ENCODE measurements at places on chromosomes 12 and 14.

GRCh38 chr14:59439256-59439965 lies 25.8 kb downstream of the GPR135 start:
- DNase-seq: peak; percentile 68

DNA sequence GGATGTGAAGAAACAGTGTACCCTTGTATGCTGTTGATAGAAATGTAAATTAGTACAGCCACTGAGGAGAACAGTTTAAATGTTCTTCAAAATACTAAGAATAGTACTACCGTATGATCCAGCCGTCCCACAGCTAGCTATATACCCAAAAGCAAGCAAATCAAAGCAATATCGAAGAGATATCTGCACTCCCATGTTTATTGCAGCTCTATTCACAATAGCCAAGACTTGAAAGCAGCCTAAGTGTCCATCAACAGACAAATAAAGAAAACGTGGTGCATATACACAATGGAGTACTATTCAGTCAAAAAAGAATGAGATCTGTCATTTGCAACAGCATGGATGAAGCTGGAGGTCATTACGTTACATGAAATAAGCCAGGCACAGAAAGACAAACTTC lies 88.5 kb upstream of the SLC38A4 start:
- DNase-seq: no peak

DNA sequence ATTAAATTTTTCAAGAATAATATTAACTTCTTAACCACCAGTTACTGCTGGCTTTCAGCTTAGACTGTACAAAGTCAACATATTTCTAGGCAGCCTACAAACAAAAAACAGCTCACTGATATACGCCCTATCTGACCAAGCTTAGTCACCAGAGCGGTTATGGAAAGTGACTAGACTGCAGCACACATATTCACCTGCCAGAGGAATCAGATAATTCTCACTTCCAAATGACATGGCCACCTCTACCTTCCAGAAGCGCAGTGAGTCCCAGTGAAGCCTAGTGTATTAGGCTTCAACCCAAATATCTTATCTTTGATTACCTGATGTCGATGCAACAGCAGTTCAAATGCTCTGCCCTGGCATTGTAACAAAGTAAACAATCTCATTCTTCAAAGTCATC lies 8.5 kb downstream of the STXBP6 start:
- no peak for DNase-seq

- DNase-seq: no peak
These were observed 721.7 kb downstream of the GALC start for GRCh38 chr14:87271331-87271730.

DNA sequence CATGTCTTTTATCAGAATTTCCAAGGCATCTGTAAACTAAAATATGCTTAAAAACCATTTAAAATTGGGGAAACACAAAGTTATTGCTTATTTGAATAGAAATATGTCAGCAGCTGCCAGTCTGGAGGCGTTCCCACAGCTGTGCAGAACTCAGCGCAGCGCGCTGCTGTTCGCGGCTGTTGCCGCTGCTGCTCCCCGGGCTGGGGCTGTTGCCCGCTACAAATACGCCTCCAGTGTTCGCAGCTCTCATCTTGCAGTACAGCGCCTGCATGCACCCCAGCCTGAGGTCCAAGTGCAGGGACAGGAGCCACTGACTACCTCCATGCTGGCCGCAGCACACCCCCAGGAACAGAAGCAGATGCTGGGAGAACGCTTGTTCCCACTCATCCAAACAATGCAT lies 216.2 kb downstream of the SLC16A7 start:
- DNase-seq: no peak

GRCh38 chr14:31106768-31107167 lies 80.6 kb upstream of the STRN3 start:
- DNase-seq: no peak

GRCh38 chr12:79763766-79764452 lies 73.1 kb upstream of the PAWR start:
- no peak for DNase-seq

- peak; percentile 62 for DNase-seq
These were observed 131.8 kb upstream of the EEA1 start for GRCh38 chr12:93060666-93061472.

DNA sequence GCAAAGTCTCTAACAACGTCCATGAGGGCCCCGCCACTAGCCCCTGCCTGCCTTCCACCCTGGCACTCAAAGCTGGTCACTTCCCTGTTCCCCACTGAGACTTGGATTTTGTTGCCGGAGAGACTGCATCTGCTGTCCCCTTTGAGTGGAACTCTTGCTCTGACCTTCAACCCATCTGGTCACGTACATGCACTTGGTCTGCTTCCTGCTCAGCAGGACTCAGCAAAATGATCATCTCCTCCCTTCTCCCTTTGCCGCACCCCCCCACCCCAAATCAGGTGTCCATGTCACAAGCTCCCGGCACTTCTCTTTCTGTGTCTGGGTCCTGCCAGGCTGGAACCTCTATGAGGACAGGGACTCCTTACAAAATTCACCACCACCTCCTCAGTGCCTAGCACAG lies 180.9 kb downstream of the CHST11 start:
- no peak for DNase-seq

Measured in fibroblast of skin of back (primary cell).